ENCODE measurements at places on chromosomes 2 and 18. TPM values are rescaled to one million over a fixed set of nuclear protein-coding genes. Genes with fewer than 3 reads are reported as not detected.

GRCh38 chr2:85162746-85163301 is 29.6 kb downstream of the TCF7L1 start:
- peak; percentile 83 for DNase-seq

DNA sequence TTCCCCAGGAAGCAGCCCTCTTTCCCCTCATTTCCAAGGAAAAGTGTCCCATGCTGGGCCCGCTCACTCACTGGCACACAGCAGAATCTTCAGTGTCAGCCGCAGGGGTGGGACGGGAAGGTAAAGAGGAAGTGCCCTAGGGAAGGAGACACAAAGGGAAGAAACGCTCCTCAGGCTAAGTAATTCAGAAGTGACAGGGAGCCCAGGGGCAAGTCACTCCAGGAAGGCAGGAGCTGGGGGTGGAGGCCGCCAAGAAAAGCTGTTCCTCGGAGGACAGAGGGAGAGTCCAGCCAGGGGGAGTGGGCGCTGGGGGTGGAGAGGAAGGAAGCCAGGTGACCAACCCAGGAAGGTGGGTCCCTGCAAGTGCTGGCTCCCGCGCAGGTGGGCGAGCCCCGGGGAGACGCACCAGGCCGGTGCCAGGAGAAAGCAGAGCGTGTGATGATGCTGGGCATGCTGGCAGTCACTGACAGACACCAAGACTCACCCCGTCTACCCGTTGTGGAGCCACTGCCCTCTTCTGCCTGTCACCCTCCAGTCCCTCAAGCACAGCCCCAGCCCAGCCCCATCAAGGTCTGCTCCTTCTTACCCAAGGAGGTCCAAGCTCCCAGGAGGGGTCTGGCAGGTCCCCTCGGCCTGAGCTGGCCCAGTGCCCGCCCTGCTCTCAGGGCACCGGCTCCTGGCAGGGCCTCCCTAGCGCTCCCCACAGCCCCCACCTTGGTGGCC is 21.7 kb downstream of the HDAC4 start:
- no peak for DNase-seq

DNA sequence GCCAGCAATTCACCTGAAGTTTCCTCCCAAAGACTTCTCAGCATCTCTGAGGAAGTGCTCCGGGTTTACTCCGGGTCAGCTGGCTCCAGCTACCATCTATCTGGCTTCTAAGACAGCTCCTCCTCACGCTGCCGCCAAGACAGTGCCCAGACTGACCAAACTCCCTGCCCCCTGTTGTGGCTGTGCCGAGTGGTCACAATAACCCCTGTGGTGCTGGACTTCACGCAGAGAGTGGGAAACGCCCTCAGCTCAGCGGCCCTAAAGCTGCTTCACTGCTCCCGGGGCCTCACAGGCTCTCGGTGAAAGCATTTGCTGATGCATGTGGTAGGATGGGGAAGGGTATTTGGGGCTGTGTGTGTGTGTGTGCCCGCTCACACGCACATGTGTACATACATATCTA is 154.8 kb upstream of the ZNF236 start:
- no peak for DNase-seq

The LIMS4 gene
- 2.5 TPM for total RNA-seq

The PLCL1 gene
- 0.18 TPM for total RNA-seq
